Activated CD4-positive, alpha-beta memory T cell treated with anti-CD3 and anti-CD28 coated beads for 36 hours (primary cell): ENCODE measurements at places on chromosomes 5 and 9. TPM values are rescaled to one million over a fixed set of nuclear protein-coding genes. Genes with fewer than 3 reads are reported as not detected.

DNA sequence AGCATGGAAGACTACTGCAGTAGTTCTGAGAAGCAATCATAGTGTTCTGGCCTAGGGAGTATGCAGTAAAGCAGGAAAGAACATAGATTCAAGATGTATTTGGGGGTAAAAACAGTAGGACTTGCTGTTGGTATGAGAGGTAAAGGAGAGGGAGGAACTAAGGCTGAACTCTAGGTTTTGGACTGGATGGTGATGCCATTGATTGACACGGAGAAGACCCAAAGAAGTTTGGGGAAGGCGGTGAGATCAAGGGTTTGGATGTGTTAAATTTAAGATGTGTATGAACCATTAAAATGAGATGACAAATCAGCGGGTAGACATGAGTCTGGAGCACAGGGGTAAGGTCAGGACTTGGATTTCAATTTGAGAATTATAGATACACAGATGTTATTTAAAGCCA lies 2.0 kb upstream of the CDC37L1 start:
- no peak for DNase-seq

DNA sequence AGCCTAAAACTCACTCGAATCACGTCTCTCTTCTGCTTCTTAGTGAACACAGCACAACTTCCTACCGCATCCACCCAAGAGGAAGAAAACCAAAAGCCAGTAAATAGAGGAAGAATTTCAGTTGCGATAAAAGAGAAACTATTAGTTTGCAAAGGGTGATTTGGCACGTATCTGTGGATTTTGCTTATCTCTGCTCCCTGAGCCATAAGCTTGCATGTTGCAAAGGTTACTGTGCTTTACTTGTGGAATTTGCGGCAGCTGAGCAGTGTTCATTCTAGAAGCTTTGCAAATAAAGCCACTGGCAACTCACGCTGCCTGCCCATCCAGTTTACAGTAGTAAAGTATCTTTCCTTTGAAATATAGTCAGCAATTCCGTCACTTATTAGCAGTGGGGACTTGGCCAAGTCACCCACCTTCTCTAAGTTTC lies 149.0 kb upstream of the PCA3 start:
- no peak for DNase-seq

The SLC4A9 gene
- total RNA-seq, result 0.26 TPM

- DNase-seq, result no peak
Measured at GRCh38 chr9:16214677-16215352, 655.7 kb downstream of the BNC2 start.

DNA sequence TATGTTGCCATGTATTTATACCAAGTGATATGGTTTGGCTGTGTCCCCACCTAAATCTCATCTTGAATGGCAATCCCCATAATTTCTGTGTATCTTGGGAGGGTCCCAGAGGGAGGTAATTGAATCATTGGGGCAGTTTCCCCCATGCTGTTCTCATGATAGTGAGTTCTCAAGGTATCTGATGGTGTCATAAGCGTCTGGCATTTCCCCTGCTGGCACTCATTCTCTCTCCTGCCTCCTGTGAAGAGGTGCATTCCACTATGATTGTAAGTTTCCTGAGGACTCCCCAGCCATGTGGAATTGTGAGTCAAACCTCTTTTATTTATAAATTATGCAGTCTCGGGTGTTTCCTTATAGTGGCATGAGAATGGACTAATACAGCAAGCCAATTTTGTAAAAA lies 140.8 kb upstream of the ADAMTSL1 start:
- DNase-seq, result no peak

DNA sequence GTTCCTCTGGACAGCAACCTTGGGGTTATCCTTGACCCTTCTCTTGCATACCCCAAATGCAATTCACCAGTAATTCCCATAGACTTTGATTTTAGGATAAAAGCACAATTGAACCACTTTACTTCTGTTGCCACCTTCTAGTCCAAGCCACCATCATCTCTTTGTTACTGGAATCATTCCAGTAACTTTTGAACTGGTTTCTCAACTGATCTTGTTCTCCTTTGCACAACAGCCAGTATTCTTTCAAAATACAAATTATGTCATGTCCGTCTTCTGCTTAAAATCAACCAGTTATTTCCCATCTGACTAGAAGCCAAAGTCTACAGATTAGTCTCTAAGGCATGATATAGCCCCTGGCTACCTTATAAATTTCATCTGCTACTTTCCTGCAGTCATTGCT lies 21.4 kb downstream of the SLC25A46 start:
- DNase-seq, result no peak

DNA sequence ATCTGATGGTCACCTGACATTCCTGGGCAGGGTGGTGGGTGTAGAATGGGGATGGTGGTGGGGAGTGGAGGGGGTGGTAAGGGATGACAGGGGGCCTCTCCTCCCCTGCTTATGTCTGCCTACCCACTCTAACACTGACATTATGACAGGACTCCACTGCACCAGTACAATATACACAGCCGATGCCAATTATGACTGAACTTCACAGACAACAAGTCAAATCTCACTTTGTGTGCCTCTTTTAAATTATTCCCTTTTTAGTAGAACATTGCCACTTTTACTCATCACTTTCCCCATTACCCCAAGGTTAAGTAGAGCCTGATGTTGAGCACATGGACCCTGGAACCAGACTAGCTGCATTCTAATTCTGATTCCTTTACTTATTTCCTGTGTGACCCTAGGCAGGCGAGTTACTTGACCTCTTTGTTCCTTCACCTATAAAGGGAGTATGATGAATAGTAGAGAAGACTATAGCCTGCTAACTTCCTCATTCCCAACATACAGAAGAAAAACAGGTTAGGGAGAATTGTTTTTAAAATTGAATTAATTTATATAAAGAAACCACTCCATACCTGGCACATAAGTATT lies 464.7 kb downstream of the DMRT2 start:
- DNase-seq, result no peak

- DNase-seq, result no peak
Measured at GRCh38 chr9:110016340-110016739, 191.6 kb downstream of the C9orf152 start.

GRCh38 chr5:129689045-129689444 lies 58.8 kb upstream of the MINAR2 start:
- DNase-seq, result no peak

- no peak for DNase-seq
Measured at GRCh38 chr9:15724612-15725011, 171.8 kb downstream of the CCDC171 start.

DNA sequence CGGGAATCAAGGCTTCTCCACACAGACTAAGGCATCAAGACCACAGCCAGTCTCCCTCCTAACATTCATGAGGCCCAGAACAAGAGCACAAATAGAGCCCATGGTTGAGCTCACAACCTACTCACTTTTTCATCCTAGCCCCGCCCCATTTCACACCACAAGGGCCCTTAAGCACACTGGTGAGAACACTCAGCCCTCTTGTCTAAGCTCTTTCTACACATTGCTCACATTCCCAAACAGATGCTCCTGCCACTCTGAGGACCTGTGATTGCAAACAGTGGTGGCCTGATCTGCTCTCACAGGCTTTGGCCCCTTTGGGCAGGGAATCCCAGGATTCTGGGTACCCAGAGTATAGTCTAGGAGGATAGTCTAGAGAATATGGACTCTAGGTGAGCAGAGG lies 54.0 kb downstream of the FEM1C start:
- DNase-seq, result no peak

The TTLL11 gene
- 0.97 TPM for total RNA-seq

The C9orf153 gene
- 0.26 TPM for total RNA-seq

The LCN15 gene
- total RNA-seq, result not detected

The TEX48 gene
- total RNA-seq, result 1.2 TPM

DNA sequence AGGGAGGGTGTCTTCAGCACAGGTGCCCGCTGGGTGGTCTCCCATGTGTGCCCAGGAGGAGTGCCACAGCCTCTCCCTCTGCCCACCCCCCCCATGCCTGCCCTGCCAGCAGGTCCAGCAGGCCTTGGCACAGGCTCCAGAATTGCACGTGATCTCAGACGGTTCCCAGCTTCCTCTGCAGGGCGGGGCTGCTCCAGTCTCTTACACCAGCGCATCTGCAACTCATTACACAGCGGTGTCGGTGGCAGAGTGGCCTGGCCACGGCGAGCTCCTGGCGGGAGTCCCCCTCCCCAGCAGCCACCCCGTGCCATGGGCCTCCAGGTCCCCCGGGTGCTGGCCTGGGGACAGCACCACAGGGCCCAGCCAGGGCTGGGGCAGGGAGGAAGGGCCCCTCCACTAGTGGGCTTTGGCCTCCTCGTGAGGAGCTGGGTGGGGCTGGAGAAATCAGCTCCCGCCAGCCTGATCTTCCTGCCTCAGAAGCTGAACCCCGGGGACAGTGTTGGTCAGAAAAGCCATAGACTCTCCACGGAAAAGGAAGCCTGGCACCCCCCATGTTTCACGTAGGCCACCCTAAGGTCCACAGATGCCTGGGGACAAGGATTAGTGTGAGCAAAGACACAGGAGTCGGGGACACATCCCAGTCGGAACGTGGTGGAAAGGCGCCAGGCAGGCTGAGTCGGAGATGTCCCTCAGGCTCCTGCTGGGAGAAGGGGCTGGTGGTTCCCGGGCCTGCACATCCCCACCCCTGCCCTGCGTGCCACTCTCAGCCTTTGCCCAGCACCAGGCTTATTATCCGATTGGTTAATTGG lies 40.2 kb downstream of the RXRA start:
- no peak for DNase-seq

GRCh38 chr5:53917095-53917494 lies 356.7 kb downstream of the NDUFS4 start:
- DNase-seq, result no peak
